ENCODE measurements at places on chromosomes 2 and 18. TPM values are rescaled to one million over a fixed set of nuclear protein-coding genes. Genes with fewer than 3 reads are reported as not detected.

DNA sequence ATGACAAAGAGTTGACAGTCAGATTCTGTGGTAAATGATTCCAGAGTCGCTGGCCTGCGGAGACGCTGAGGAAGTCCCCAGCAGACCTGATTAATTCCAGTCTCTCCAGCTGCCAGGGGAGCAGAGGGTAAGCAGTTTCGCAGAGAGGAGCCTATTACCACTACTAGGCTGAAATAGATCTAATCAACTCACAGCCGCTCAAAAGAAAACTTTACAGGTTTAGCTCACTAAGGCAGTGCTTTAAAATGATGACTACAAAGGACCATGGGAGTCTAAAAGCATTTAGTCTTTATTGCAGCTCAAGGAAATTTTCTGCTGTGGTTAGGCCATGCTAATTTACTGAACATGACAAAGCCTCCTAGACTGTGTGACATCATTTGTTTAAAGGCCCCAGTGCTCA lies 445.6 kb upstream of the POU3F3 start:
- DNase-seq: no peak

DNA sequence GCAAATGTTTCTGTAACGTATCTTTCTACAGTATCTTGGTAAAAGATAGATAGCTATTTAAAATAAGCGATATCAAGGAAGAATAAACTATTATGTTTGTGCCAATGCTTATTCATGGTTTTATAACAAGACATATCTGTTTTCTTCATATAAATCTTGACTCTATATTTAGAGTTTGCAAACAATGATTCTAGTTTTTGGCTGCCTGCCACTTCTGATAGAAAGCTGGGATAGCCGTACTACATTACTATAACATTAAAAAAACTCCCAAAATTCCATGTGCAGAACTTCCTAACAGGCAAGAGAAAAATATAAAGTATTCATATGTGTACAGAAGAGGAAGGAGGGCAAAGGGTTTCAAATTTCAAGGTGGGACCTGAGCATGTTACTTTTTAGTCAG lies 985.0 kb downstream of the BCL11A start:
- no peak for DNase-seq

- peak; percentile 94 for DNase-seq
Measured at GRCh38 chr2:178072383-178073301, at the start of gene PDE11A. Gene PDE11A, minus strand, starts transcription at chr2:178072777. Its CDS starts 340 bp downstream, at chr2:178072437.

DNA sequence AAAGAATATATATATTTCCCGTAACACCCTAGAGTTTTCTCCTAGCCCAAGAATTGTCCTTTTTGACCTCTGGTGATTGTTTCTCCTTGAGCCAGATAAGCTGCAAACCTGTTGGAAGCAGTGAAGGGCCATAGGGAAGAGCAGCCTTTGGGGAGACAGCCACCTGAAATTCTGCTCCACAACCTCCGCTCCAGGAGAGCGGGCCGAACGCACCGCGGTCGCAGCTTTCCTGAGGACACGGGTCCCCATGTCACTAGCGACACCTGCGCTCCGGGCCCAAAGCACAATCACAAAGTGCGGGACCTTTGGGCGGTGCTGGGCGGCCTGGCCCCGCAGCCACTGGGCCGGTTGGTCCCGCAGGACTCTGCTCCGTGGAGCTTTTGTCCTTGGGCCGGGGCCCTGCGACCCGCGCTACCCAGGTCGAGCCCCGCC lies 557 bp upstream of the DSG2 start:
- no peak for DNase-seq

GRCh38 chr2:216242365-216242764 lies 129.9 kb downstream of the MARCHF4 start:
- DNase-seq: no peak

GRCh38 chr2:117537032-117537431 lies 277.5 kb upstream of the DDX18 start:
- DNase-seq: no peak

DNA sequence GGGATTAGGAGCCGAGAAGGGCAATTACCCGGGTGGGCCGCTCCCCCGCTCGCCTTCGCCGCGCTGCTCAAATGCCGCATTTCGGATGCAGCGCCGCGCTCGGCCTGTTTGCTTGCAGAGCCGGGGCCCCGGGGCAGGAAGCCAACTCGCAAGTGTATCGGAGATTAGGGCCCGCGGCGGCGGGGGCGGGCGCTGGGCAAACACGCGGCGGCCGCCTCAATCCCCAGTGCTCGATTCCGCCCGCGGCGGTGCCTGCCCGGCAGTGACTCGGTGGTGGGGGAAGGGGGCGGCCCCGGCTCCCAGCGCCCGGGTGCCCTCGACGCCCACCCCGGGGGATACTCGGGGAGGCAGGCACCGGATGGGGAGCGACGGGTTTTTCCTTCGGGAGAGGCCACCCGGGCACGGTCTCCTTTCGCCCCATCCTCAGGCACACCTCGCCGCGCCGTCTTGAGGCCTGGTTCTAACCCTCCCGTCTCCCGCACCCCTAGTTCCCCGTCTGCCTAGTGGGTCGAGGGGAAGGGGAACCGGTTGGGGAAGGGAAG lies 26.6 kb upstream of the NOTO start:
- peak; percentile 84 for DNase-seq

GRCh38 chr18:39655341-39655740 lies 2089.7 kb upstream of the CELF4 start:
- no peak for DNase-seq

GRCh38 chr2:86661333-86661732 lies 37.7 kb upstream of the RNF103 start:
- DNase-seq: peak; percentile 35

DNA sequence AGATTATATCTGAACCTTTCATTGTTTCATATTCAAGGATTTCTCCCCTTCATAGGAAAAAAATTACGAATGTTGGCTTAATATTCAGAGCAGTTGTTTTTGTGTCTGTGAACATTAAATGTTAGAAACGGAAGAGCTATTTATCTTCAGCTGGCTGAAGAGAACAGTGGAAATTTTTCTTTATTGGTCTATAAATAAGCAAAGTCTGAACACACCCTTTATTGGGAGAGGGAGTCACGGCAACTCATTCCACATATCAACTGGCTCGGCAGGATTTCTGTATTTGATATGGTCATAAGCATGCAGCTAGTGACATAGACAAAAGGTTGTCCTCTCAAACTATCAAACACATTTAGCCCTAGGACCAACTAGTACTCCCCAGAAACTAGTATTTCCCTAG lies 468.4 kb upstream of the HNRNPA3 start:
- DNase-seq: no peak

- no peak for DNase-seq
Measured at GRCh38 chr2:157281316-157281715, 23.8 kb downstream of the GALNT5 start.

GRCh38 chr2:70042246-70042645 lies 45.0 kb upstream of the PCBP1 start:
- no peak for DNase-seq

DNA sequence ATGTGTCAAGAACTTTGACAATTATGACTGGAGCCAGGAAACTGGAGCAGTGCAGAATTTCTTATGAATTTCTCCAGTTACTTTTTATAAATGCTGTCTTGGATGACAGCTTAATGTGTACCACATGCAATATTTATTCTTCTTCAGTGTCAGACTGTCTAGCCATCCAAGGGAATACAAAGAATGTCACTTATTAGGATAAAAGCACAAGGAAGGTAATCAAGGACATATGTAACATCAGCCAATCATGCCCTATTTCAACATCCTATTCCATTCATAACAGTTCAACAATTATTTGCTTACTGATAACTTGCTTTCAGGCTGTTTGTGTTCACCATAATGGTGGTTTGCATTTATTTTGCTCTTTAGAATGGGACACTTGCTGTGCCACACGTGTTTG lies 139.8 kb downstream of the OLA1 start:
- DNase-seq: no peak

- DNase-seq: no peak
Measured at GRCh38 chr2:233092432-233093165, 32.5 kb downstream of the INPP5D start.

DNA sequence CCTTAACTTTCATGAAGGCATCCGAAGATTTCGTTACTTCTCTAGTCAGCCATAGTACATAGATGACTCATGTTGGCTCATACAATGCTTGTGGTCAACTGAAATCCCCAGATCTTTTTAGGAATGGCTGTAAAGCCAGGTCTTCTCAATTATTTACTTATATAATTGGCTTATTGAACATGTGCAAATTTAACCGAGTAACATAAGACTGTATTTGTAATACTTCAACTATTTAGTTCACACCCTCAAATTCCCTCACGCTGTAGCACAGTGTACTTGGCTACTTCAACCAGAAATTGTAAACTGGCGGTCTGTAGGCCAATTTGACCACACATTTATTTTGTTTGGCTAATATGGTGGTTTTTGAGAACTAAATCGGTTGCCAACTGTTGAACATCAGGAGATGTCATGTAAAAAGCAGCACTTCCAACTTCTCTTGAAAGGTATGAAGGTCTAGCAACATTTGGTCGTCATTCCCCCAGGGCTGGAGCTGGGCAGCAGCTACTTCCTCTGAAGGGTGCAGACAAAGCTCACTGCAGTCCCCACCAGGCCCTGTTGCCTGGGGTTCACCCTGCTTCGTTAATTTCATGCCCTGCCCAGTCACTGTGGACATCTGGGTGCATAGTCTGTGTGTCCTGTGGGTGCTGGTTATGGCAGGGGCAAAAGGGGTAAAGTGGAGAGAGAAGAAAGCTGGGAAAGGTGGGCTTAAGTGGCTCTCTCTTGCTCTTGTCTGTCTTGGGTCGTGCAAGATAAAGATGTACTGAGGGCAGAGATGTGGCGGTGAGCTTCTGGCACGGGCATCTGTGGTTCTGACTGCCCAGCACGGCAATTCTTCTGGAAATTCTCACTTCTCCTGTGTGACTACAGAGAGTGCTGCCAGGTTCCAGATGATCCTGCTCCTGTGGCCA lies 3.2 kb upstream of the SH3RF3 start:
- DNase-seq: no peak

GRCh38 chr2:67846370-67847070 lies 216.3 kb downstream of the C1D start:
- DNase-seq: peak; percentile 56

GRCh38 chr18:46915800-46916550 lies 1.3 kb downstream of the PIAS2 start:
- no peak for DNase-seq

The G6PC2 gene
- total RNA-seq: not detected

The GALNT13 gene
- total RNA-seq: 0.23 TPM

The APOB gene
- total RNA-seq: 0.47 TPM

The SUMO1 gene
- 75.5 TPM for total RNA-seq

The IL1A gene
- total RNA-seq: not detected

The LOXHD1 gene
- total RNA-seq: not detected

The IL36G gene
- not detected for total RNA-seq

The HS1BP3 gene
- 28.8 TPM for total RNA-seq

All from mucosa of descending colon (tissue), 3 donors.